ENCODE measurements at places on chromosomes 1 and 21.

DNA sequence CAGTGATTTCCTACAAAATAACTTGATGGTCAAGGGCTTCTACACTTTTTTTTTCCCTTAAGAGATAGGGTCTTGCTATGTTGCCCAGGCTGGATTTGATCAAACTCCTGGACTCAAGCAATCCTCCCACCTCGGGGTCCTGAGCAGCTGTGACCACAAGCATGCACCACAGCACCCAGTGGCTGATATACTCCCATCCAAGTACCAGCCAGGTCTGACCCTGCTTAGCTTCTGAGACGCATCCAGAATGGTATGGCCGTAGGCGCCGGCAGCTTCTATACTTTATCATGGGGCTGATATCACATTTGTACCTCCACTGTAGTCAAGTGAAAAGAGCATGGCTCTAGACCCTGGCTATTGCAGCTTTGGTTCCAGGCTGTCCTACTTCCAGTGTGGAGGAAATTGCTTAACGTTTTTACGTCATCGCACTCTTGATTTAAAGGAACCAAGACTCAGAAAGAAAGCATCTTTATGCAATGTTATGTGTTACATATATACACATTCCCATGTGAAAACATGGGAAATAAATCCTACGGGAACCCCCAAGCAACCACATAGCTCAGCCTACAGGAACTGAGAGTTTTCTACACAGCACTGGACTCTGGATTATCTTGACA lies 39.5 kb downstream of the PDPN start:
- no peak for DNase-seq
- H3K4me1 ChIP-seq = peaks cover 5% of the 10 kb centered on the region
- no peaks in the 10 kb centered on the region for H3K27me3 ChIP-seq

- no peaks in the 10 kb centered on the region for H3K36me3 ChIP-seq
- H3K27me3 ChIP-seq = no peaks in the 10 kb centered on the region
- H3K27ac ChIP-seq = peak overlapping the region; percentile 36
- no peak overlapping the region for H3K4me3 ChIP-seq
These were observed 3.7 kb downstream of the FBXO42 start for GRCh38 chr1:16348414-16349182.

DNA sequence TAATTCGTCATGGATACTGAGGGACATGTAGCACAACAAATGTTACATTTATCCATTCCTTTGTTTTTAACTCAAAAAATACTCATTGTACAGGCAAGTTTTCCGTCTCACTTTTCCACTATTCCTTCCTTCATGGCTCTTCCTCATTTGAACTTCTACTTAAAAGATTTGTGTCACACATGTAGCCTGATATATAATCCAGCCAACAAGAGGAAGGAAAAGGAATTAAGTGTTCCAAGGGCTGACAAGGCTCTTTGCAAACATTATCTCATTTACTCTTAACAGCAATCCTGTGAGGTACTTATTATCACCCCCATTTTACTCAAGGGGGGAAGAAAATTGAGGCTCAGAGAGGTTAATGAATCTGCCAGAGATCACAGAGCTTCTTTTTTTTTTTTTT lies 22.9 kb downstream of the CD244 start:
- H3K4me1 ChIP-seq = peaks cover 10% of the 10 kb centered on the region
- H3K27ac ChIP-seq = no peak overlapping the region
- no peak for DNase-seq
- H3K4me3 ChIP-seq = no peak overlapping the region
- H3K36me3 ChIP-seq = no peaks in the 10 kb centered on the region

GRCh38 chr1:240691909-240692705 lies 80.2 kb upstream of the GREM2 start:
- DNase-seq = peak; percentile 78
- H3K36me3 ChIP-seq = no peaks in the 10 kb centered on the region
- peaks cover 16% of the 10 kb centered on the region for H3K4me1 ChIP-seq
- H3K27ac ChIP-seq = no peak overlapping the region
- 0 out of 2 replicates have a peak overlapping the region, but pooled peaks have one; percentile 5 for H3K4me3 ChIP-seq

- no peaks in the 10 kb centered on the region for H3K36me3 ChIP-seq
- H3K27ac ChIP-seq = no peak overlapping the region
- no peak overlapping the region for H3K4me3 ChIP-seq
- H3K4me1 ChIP-seq = no peaks in the 10 kb centered on the region
These were observed 40.0 kb upstream of the PTPRC start for GRCh38 chr1:198598796-198599321.

DNA sequence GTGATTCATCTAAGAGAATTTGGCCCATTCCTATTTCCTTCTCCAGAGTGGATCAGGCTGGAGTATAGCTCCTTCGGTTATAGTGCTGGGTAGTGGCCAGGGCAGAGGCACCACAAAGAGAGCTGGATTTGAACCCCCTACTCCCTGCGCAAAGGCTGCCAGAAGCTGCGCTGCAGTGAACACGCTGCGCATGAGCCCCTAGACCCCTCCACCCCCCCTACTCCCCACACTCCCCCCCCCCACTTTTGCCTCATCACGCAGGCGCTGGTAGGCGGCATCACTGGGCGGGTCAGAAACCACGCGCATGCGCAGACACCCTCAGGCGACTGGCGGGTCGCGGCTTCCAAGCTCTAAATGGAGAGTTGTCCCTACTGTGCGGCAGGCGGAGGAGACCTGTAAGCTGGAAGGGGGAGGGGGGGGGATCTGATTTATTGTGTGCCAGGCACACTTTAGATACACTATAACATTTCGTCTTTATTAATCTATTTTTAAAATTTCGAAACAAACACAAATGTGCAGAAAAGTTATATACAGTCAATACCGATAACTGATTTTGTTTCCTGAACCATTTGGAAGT lies 38.7 kb upstream of the HMGN1 start:
- peaks cover 9% of the 10 kb centered on the region for H3K4me1 ChIP-seq
- no peaks in the 10 kb centered on the region for H3K27me3 ChIP-seq
- H3K36me3 ChIP-seq = peaks cover 10% of the 10 kb centered on the region
- DNase-seq = peak; percentile 79
- no peak overlapping the region for H3K27ac ChIP-seq
- H3K4me3 ChIP-seq = peak overlapping the region; percentile 70

DNA sequence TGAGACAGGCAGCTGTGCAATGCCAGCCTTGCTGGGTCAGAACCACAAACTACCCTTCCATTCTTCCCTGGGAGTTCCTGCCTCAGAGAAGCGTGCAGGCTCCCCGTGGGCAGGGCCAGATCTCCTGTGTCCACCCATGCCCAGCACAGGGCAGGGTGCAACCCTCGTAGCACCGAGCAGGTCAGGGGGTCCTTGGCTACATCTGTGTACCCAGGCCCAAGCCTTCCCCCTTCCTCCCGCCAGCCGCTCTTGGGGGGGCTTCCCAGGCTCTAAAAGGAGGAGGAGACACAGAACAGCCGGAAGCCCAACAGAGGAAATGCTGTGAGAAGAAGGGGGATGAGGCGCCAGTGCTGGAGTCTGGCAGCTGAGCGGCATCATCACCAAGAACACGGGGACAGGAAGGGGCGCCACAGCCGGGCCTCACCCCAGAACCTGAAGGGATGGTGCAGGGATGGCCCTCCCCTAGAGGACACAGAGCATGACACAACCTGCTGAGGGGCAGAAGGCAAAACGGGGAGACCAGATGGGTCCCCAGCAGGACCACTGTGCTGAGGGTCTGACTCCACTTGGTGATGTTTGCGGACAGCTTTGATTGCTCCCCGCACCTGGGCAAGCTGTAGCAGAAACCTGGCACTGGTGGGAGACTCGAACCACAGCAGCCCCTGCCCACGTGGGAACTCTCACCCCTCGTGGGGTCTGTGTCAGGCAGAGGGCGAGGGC lies 233.2 kb downstream of the NPHP4 start:
- no peak overlapping the region for H3K27ac ChIP-seq
- no peak overlapping the region for H3K4me3 ChIP-seq
- H3K27me3 ChIP-seq = peaks cover 96% of the 10 kb centered on the region
- DNase-seq = no peak

- no peaks in the 10 kb centered on the region for H3K4me1 ChIP-seq
- DNase-seq = no peak
- H3K36me3 ChIP-seq = no peaks in the 10 kb centered on the region
- no peak overlapping the region for H3K27ac ChIP-seq
These were observed 175.0 kb upstream of the COL11A1 start for GRCh38 chr1:103283371-103283770.

- H3K36me3 ChIP-seq = no peaks in the 10 kb centered on the region
- no peak overlapping the region for H3K4me3 ChIP-seq
- H3K4me1 ChIP-seq = no peaks in the 10 kb centered on the region
- no peaks in the 10 kb centered on the region for H3K27me3 ChIP-seq
- H3K27ac ChIP-seq = no peak overlapping the region
These were observed 566.2 kb upstream of the RGS18 start for GRCh38 chr1:191592039-191592438.

DNA sequence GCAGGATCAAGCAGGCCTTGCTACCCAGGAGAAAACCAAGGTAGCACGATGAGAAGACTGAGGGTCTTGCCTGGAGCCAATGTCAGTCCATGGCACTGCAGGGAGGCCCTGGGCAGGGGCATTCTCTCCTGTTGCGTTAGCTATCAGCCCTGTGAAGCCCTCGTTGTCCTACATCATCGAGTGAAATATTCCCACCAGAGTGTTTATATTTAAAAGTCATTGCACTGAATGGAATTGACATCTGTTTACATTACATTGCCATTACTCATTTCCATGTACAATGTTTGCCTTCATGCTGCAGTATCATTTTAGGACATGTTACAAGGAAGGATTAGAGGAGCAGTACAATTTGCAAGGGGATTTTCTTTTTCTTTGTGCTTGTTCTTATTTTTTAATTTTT lies 243.9 kb downstream of the KAZN start:
- no peaks in the 10 kb centered on the region for H3K27me3 ChIP-seq
- no peak overlapping the region for H3K4me3 ChIP-seq
- no peaks in the 10 kb centered on the region for H3K36me3 ChIP-seq
- H3K4me1 ChIP-seq = no peaks in the 10 kb centered on the region

DNA sequence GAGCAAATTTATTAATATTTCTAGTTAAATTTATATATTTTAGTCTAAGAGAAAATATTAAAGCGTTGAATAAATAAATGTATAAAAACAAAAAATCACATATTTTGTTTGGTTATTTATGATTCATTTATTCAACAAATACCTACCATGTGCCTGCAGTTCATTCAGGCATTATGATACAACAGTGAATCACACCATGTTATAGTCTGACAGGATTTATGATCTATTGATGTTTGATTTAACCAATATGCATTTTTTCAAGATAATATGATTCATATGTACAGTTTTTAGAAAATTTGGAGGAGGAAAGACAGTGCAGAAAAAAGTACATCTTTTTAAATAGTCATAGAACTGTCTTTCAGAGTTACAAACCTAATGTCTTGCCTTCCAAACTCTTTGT lies 7.4 kb upstream of the TRIM58 start:
- no peaks in the 10 kb centered on the region for H3K36me3 ChIP-seq
- H3K4me3 ChIP-seq = no peak overlapping the region
- H3K27ac ChIP-seq = 0 out of 2 replicates have a peak overlapping the region, but pooled peaks have one; percentile 3
- peak; percentile 97 for DNase-seq

DNA sequence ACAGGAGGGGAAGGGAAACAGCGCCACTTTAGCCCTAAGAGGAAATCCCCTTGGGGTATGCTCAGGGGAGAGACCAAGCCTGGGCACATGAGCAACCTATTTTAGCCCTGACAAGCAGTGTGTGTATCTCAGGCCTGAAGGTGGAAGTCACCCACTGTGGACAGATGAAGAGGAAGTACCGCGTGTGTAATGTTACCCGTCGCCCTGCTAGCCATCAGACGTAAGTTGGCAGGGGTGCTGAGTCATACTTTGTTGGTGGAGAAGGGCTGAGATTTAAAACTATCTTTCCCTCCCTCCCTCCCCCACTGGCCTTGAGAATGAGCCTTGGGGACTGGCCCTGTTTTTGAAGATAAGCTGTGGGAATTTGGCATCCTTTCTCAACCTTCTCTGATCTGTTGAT lies 11.2 kb downstream of the AGO1 start:
- no peak overlapping the region for H3K27ac ChIP-seq
- DNase-seq = no peak
- no peaks in the 10 kb centered on the region for H3K27me3 ChIP-seq
- peaks cover 32% of the 10 kb centered on the region for H3K36me3 ChIP-seq
- no peak overlapping the region for H3K4me3 ChIP-seq

DNA sequence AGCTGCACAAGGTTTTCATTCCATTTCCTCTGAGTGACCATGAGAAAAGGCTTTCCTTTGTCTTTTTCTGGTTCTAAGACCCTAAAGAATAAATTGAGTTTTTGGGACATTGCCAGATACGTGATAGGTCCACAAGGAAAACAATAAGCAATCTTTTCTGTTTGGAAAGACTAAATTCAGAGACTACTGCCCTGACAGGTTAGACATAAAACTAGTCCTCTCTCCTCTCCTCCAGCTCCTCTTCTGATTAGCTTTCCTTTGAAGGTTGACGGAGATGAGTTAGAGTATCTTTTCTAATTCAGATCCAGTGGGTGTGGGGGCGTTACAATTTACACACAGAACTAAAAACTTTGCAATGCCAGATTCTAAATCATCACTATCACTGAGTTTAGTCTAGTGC lies 57.8 kb upstream of the C1orf53 start:
- no peaks in the 10 kb centered on the region for H3K36me3 ChIP-seq
- no peaks in the 10 kb centered on the region for H3K27me3 ChIP-seq
- H3K4me1 ChIP-seq = no peaks in the 10 kb centered on the region

DNA sequence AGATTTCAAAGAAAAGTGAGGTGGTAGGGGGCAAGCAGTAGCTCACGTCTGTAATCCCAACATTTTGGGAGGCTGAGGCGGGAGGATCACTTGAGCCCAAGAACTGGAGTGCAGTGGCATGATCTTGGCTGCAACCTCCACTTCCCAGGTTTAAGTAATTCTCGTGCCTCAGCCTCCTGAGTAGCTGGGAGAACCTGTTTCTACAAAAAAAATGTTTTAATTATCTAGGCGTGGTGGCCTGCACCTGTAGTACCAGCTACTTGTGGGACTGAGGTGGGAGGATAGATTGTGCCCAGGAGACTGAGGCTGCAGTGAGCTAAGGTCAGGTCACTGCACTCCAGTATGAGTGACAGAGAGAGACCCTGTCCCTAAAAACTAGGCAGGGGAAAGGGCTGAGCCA lies 2.6 kb upstream of the TSPAN1 start:
- H3K36me3 ChIP-seq = no peaks in the 10 kb centered on the region
- no peaks in the 10 kb centered on the region for H3K27me3 ChIP-seq
- DNase-seq = peak; percentile 50
- peak overlapping the region; percentile 80 for H3K27ac ChIP-seq
- no peak overlapping the region for H3K4me3 ChIP-seq

- no peak overlapping the region for H3K4me3 ChIP-seq
- no peaks in the 10 kb centered on the region for H3K27me3 ChIP-seq
- no peak for DNase-seq
- peaks cover 38% of the 10 kb centered on the region for H3K4me1 ChIP-seq
These were observed 6.6 kb upstream of the TTC22 start for GRCh38 chr1:54807756-54808155.

- no peak overlapping the region for H3K4me3 ChIP-seq
- no peak for DNase-seq
- H3K36me3 ChIP-seq = no peaks in the 10 kb centered on the region
- H3K27ac ChIP-seq = no peak overlapping the region
- peaks cover 20% of the 10 kb centered on the region for H3K4me1 ChIP-seq
These were observed 37.8 kb downstream of the SPEN start for GRCh38 chr1:15885269-15885668.

DNA sequence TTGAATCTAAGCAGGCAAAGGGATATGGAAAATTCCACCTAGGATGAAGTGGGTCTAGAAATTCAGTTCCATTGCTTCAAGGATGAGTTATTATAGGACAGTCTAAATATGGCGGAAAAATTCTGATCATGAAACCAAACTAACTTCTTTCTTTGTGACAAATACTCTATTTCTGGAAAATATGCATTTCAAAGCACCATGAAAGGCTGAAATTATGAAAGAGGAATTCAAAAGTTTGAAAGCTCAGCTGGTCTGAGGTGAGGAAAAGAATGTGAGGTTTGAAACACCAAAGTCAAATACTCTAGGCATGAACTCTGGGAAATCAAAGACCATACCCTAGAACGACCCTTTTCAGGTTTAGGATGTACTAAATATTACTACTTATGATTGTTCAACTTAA lies 36.4 kb upstream of the COL11A1 start:
- H3K27me3 ChIP-seq = peaks cover 7% of the 10 kb centered on the region
- no peaks in the 10 kb centered on the region for H3K36me3 ChIP-seq
- H3K27ac ChIP-seq = no peak overlapping the region
- no peaks in the 10 kb centered on the region for H3K4me1 ChIP-seq
